ENCODE measurements at places on chromosomes 11 and 22.

GRCh38 chr11:71342116-71342515 lies 89.7 kb upstream of the SHANK2 start:
- no peak for DNase-seq

DNA sequence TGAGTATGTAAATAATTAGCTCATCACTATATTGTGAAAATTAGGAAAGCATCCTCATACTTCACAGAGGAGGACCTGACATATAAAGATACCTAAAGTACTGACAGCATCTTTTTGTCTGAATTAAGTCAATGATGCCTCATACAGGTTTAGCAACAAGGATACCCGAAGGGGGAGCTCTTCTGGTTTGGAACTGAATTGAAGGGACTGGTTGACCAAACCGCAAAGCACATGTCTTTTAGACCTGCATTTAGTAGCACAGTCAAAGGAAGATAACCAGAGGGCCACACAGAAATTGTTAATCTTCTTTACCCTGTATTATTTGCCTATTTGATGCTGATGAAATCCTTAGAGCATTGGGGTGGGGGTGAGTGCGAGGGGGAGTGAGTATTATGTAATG lies 12.9 kb upstream of the WT1 start:
- no peak for DNase-seq

DNA sequence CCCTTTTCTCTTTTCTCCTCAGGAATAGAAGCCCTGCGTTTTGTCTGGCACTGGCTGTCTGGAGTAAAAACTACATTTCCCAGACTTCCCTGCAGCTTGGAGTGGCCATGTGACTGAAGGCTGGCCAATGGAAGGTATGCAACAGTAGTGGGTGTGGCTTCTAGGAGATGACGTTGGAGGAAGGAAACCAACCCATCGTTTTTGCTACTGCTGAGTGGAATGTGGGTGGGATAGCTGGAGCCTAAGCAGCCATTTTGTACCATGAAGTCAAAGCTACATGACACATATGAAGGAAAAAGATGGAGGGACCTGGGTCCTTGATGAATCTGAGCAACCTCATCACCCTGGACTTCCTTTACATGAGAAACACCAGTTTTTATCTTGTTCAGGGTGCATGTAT lies 19.6 kb downstream of the FGF3 start:
- DNase-seq, result peak; percentile 15

DNA sequence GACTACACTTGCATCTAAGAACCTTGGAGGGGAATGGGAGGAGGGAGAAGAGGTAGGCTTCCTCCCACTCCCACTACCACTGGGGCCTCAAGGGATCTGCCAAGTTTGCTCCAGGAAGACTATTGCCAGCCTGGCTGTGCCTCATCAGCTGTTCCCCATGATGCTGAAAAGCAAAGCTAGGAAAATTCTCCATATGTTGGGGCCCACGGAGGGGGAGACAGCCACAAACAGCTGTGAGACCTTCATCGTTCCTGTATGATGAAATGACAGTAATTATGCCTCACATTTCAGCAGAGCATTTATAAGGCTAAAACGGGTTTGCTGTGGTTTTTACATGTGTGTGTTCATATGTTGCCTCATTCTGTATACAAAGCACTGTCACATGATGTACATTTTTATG lies 6.7 kb downstream of the DSCAML1 start:
- DNase-seq, result no peak

- DNase-seq, result no peak
These were observed 14.7 kb upstream of the PDE2A start for GRCh38 chr11:72688929-72689328.

Measured in stimulated activated CD4-positive, alpha-beta T cell treated with anti-CD3 and anti-CD28 coated beads, Interleukin-15, amount 100 ng/mL, for 24 hours (primary cell).